ENCODE measurements at places on chromosomes 7 and 10.

- DNase-seq: no peak
Observed at GRCh38 chr7:82413237-82413636, 30.3 kb downstream of the CACNA2D1 start.

DNA sequence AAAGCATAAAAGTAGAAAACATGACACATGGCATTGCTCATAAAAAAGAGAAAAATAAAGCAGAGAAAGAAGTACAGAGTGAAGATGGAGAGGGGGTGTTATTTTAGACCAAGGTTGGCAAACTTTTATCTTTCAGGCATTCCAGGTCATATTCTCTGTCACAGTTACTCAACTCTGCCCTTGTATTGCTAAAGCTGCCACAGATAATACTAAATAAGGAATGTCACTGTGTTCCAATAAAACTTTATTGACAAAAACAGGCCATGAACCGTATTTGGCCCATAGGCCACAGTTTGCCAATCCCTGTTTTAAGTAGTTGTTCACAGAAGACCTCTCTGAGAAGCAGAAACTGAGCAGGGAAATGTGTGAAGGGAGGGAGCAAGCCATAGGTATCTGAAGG lies 167.4 kb downstream of the GLI3 start:
- DNase-seq: no peak

- no peak for DNase-seq
Observed at GRCh38 chr7:98785929-98786571, 83.8 kb downstream of the TMEM130 start.

DNA sequence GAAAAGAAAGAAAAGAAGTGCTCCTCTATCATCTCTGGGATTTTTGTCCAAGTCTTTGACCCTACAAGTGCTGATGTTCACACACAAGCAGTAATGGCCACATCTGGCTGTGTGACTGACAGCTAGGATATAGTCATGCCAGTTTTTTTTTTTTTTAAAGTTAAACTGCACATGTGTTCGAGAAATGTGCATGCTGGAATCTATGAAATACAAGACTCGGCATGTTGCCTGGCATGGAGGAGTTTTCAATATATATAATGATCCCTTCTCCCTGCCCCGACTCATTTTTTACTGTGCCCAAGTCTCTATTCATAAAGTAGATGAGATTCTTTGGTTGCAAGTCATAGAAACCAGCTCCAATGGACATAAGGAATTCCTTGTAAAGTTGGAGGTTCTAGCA lies 60.4 kb upstream of the FGFR2 start:
- DNase-seq: no peak

- DNase-seq: no peak
Observed at GRCh38 chr10:117166418-117167345, 28.6 kb upstream of the VAX1 start.

DNA sequence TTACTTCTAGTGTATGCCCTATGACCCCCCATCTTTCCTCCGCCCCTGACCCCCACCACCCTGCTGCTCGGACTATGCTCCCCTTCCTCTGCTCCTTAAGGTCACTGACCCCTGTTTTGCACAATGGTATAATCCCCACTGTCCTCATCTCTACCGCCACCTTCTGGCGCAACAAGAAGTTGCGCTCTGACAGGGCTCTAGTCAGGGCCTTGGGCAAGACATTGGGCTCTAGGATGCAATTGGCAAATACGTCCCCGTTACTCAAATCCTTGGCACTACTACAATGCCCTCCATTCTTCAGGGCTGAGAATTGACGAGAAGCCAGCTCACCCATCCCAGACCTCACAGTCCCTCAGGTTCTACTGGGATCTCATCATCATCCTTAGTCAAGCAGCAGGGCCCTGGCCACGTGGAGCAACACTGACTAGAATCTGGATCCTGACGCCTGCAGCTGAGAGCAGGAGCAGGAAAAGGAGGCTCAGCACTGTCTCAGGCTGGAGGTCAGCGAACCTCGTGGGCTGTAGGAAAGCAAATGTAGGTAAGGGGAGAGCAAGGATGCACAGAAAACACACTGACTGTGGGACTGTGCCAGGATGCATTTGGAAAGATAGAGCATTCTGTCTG lies 10.6 kb downstream of the LRIT2 start:
- DNase-seq: peak; percentile 44

GRCh38 chr7:33773053-33773452 lies 132.3 kb upstream of the BMPER start:
- DNase-seq: no peak

DNA sequence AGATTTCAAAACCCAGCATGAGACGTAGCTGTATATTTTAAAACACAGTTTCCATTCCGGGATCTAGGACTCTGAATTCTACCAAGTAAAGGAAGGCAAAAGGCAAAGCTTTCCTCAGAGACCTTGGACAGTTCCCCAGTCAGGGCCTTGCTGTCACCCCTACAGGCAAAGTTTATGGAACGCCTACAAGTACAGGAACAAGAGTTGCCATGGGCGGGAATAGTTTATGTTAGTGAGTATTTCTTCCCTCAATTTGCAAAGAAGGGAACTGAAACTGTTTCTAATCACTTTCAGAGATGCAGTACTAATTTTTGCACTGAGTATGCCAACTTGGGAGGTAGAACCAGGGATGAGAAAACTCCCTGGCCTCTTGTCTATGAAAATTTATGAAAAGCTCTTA lies 68.2 kb upstream of the LRGUK start:
- DNase-seq: no peak

DNA sequence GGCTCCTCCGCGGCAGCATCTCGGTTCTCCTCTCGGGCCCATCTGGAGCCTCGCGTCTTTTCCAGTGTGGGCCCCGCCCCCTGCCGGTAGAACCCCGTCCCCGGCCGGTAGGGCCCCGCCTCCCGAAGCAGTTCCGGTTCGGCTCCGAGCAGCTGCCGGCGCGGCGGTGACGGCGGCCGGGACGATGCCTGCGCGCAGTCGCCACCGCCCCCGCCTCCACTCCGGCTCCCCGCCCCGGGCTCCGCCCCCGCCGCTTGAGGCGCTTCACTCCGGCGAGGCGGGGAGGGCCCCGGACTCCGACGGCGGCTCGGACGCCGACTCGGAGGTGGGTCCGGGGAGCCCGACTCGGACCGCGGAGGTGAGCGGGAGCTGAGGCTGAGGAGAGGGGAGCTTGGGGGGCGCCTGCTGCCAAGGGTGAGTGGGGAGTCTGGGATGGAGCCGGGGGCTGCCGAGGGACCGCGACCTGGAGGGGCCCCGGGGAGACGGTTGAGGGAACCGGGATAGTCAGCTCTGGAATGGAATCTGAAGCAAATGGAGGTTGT lies at the start of gene SAMD8:
TSS of gene SAMD8 (plus strand) at position 292 of the 542 bp plus-strand sequence. CDS start 38,873 bp downstream, outside the sequence.
- peak; percentile 98 for DNase-seq

- DNase-seq: no peak
Observed at GRCh38 chr7:93894966-93895640, 4.5 kb upstream of the TFPI2 start.

GRCh38 chr10:110458266-110458920 lies 39.3 kb upstream of the DUSP5 start:
- peak; percentile 35 for DNase-seq

DNA sequence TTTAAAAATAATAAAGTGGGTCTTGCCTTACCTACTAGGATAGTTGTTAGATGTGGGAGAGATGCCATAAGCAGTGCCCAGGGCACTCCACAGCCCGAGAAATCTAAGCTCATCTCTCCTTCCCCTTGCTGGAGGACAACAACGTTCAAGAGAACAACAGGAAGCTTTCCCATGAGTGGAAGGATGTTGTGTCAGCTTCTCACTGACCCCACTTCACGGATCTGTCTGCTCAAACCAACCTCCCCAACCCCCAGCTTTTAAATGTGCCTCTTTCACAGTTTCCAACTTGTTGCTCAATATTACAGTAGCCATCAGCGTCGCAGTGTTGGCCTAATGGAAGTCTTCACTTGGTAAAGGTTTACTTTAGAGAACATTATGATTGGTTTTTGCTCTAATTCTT lies 72.1 kb downstream of the PTPRE start:
- DNase-seq: no peak

- no peak for DNase-seq
Observed at GRCh38 chr7:33700001-33700899, 205.1 kb upstream of the BMPER start.

- DNase-seq: no peak
Observed at GRCh38 chr7:47938574-47939165, 9.6 kb downstream of the PKD1L1 start.

DNA sequence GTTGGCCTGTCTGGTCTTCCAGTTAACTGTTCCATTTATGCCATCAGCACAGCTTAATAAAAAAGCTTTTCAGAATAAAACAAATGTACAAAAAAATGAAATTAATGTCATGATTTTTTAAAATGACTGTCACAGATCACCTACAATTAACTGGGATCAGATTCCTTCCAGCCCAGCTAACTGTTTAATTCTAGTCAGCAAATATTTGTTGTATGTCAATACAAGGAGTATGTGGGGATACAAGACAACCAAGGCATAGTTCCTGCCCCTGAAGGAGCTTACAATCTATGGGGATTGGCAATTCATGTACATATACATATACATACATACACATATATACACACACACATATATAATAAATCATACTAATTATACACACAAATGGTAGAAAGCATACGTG lies 16.5 kb downstream of the SGCE start:
- no peak for DNase-seq

DNA sequence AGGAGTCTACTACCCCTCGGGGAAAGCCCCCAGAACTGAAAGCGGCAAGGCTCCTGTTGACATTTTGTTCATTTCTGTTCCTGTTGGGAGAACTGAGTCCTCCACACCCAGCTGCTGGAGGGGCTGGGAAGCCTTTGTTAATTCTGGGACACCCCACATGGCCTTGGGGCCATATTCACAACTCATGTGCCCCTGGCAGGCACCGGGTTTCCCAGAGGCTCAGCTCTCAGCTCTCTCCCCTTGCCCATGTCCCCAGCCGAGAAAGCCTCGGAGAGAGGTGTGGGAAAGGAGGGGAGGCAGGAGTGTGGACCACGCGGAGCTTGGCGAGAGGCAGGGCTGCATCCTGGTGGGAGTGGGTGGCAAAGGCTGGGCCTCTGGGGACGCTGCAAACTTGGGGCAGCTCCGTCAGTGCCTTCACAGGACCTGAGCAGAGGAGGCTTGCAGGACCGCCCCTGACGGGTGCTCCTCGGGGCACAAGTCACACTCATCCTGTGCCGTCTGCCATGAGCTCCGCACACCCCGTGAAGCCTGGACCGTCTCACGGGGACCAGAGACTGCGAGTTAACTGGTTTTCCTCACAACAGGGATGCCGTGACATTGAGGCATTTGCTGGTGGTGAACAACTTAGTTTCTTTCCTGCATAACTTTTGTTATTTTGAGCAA lies 140.9 kb downstream of the DNAJB6 start:
- peak; percentile 28 for DNase-seq

DNA sequence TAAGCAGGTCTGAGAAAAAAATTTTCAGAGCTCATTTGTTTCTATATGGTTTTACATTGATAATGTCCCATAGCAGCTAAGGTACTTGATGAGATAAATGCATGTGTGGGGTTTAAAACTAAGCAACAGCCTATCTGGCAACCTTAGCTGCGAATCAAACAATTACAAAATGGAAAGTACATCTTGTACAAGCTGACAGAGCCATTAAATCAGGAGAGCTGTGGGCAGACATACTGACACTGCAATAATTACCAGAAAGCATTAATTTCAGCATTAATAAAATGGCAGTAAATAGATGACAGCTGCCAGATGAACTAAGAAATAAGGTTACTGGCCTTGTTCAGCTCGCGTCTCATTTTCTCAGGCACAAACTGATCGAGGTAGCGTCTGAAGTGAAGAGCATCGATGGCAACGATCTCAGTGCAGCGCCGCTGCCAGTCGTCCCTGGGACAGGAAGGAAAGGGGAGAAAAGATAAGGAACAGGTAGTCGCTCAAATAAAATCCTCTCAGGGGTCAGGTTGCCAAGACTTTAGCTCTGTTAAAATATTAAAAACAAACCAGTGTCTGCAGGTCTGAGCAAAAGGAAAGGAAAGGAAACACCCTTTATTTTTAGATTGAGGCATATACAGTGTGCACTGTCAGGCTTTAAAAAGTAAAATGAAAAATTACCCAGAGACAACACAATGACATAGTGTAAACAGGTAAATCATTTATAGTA lies 79.7 kb upstream of the OGDHL start:
- DNase-seq: no peak

DNA sequence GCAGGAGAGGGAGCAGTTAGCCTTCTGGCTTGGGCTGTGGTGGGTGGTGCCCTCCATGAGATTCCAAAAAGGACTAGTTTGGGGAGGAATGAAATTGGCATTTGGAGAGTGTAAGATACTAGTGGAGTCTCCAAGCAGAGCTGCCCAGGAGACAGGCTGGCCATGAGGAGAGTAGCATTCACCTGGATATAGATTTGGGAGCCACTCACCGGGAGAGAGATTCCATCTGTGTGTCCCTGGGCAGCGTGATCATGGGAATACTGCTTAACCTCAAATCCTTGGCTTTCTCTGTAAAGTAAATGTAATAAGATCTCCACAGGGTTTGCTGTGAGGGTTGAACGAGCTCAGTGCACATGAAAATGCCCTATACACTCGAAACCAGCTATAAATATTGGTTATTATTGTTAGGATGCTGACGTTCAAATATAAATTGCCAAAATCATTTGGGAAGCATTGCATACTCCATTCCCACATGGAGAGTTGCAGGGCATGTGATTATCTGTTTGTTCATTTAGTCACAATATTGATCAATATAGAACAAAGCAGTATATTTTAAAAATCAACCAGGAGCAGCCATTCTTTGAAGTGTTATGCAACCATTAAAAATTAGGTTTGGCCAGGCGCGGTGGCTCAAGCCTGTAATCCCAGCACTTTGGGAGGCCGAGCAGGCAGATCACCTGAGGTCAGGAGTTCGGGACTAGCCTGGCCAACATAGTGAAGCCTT lies 143.7 kb downstream of the CUX1 start:
- DNase-seq: no peak

GRCh38 chr10:120041807-120042559 lies 149.5 kb downstream of the SEC23IP start:
- DNase-seq: no peak

DNA sequence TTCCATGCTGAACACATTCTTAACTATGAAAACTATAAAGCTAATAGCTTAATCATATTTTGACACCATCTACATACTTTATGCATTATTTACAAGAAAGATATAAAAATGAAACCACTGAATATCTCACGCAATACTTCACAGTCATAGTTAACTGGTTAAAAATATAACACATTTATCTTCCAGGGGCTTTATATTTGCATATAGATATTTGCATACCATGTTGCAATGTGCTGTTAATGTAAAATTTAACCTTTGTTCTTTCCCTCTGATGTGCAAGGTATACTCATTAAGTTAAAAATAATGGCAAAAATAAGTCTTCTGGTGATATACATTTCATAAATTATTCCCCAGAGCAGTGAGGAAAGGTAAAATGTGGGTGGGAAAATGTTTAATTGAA lies 76.9 kb upstream of the MGMT start:
- DNase-seq: no peak

- DNase-seq: no peak
Observed at GRCh38 chr10:30967650-30968410, 63.8 kb downstream of the ZNF438 start.

- DNase-seq: no peak
Observed at GRCh38 chr10:93420944-93421825, 60.9 kb downstream of the MYOF start.

- no peak for DNase-seq
Observed at GRCh38 chr10:130545697-130546096, 409.5 kb downstream of the GLRX3 start.

GRCh38 chr7:129213828-129214227 lies 11.0 kb upstream of the AHCYL2 start:
- DNase-seq: no peak

Data from CD4-positive, alpha-beta T cell treated with Interleukin-17A for 1 hour (primary cell).